ENCODE measurements at places on chromosomes 7 and 10.

DNA sequence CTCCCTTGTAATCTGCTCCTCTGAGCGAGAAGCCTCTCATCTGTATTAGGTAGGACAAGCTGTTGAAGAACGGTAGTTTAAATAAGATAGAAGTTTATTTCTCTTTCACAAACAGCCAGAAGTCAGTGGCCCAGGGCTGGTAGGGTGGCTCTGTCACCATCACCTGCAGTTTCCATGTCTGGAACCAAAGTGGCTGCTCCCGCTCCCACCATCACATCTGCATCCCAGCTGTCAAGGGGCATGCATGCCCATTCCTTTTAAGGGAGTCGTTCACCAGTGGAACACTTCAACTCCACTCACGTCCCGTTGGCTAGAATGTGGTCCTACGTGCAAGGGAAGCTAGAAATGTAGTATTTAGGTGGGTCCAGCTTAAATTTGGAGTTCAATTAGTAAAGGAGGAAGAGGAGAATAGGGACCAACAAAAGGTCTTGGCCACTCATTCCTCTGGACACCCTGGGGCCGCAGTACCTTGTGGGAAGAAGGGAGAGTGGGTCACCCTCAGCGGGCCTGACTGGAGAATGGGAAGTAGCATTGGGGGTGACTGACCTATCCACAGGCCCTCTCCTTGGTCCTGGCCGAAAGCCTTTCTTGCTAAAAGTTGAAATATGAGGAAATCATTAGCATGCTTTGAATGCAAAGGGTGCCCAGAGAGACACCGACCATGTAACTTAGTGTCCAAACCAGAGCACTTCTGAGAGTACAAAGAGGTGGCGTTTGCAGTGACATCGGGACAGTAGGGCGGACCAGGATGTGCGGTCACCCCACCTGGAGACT is 48.0 kb downstream of the ELFN1 start:
- DNase-seq = no peak
- no peak overlapping the region for H3K27ac ChIP-seq
- H3K27me3 ChIP-seq = no peaks in the 10 kb centered on the region
- H3K36me3 ChIP-seq = no peaks in the 10 kb centered on the region
- H3K4me1 ChIP-seq = no peaks in the 10 kb centered on the region

DNA sequence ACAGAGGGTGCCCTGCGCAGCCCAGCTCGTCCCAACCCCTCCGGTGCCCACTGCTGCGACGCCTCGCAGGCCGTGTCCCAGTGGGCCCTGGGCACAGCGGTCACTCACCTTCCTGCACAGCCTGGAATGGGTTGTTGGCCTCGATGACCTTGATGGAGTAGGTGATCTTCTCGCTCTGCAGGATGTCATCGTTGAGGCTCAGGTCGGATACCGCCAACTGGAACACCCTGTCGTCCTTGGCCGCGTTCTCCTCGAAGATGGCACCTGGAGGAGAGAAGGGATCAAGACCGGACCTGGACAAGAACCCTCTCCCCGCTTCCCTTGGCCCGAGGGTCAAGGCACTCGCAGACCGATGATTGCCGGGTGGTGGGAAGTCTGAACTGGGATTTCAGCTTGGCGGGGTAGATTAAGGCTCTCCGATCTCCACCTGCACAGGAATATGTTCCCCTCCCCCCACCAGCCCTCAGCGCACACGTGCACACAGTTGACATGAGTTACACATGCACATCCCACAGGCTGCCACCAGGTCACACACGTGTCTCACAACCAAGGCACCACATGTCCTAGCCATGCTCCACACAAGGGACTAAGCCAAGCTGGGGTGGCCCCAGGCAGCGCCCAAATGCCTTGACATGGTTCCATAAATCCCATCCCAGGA is 2.6 kb downstream of the GRID1 start:
- H3K4me1 ChIP-seq = peaks cover 37% of the 10 kb centered on the region
- H3K4me3 ChIP-seq = no peak overlapping the region
- H3K27me3 ChIP-seq = peaks cover 32% of the 10 kb centered on the region
- no peaks in the 10 kb centered on the region for H3K36me3 ChIP-seq
- peak; percentile 18 for DNase-seq

- no peak for DNase-seq
- H3K4me3 ChIP-seq = peak overlapping the region; percentile 63
- no peaks in the 10 kb centered on the region for H3K36me3 ChIP-seq
- peak overlapping the region; percentile 78 for H3K27ac ChIP-seq
- H3K27me3 ChIP-seq = no peaks in the 10 kb centered on the region
These were observed 452 bp downstream of the SEMA3C start for GRCh38 chr7:80918399-80918798.

GRCh38 chr7:141920281-141920680 is 4.1 kb downstream of the OR9A4 start:
- DNase-seq = no peak
- no peaks in the 10 kb centered on the region for H3K36me3 ChIP-seq
- no peak overlapping the region for H3K4me3 ChIP-seq
- H3K27me3 ChIP-seq = no peaks in the 10 kb centered on the region
- H3K27ac ChIP-seq = no peak overlapping the region
- no peaks in the 10 kb centered on the region for H3K4me1 ChIP-seq

- no peaks in the 10 kb centered on the region for H3K4me1 ChIP-seq
- H3K27ac ChIP-seq = no peak overlapping the region
- no peaks in the 10 kb centered on the region for H3K36me3 ChIP-seq
These were observed 524.8 kb upstream of the TPK1 start for GRCh38 chr7:145360511-145361100.

- H3K4me3 ChIP-seq = no peak overlapping the region
- H3K4me1 ChIP-seq = peaks cover 3% of the 10 kb centered on the region
- H3K36me3 ChIP-seq = peaks cover 7% of the 10 kb centered on the region
- DNase-seq = no peak
- H3K27ac ChIP-seq = no peak overlapping the region
These were observed 75.7 kb upstream of the EFCAB10 start for GRCh38 chr7:105656922-105657521.

DNA sequence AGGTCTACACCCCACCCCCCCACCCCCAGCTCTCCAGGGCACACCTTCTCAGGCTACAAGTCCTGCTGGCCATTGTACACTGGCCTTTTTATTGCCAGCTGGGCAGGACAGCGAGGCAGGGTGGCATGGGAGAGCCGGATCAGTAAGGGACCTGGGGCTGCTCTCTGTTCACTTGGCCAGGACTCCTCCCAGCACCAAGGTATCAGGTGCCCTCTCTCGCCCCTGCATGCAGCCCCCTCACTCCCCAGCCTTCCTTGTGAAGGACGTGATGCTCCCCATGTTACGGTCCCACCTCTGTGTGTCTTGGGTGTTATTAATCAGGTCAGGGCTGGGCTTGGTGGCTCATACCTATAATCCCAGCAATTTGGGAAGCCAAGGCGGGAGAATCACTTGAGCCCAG is 26.3 kb downstream of the PODXL start:
- DNase-seq = no peak
- H3K27ac ChIP-seq = no peak overlapping the region
- no peaks in the 10 kb centered on the region for H3K27me3 ChIP-seq
- H3K36me3 ChIP-seq = no peaks in the 10 kb centered on the region
- H3K4me3 ChIP-seq = no peak overlapping the region

GRCh38 chr7:148238761-148239325 is 351.7 kb upstream of the C7orf33 start:
- H3K36me3 ChIP-seq = no peaks in the 10 kb centered on the region
- no peak for DNase-seq
- H3K4me3 ChIP-seq = no peak overlapping the region
- peaks cover 3% of the 10 kb centered on the region for H3K27me3 ChIP-seq

- H3K36me3 ChIP-seq = peaks cover 81% of the 10 kb centered on the region
- no peak overlapping the region for H3K4me3 ChIP-seq
- H3K27me3 ChIP-seq = no peaks in the 10 kb centered on the region
- H3K27ac ChIP-seq = no peak overlapping the region
- no peak for DNase-seq
These were observed 8.9 kb upstream of the ATP6V1F start for GRCh38 chr7:128853799-128854198.

- no peaks in the 10 kb centered on the region for H3K4me1 ChIP-seq
- DNase-seq = no peak
- no peak overlapping the region for H3K4me3 ChIP-seq
These were observed 18.1 kb upstream of the OIT3 start for GRCh38 chr10:72875250-72876055.

- no peak for DNase-seq
- H3K27ac ChIP-seq = no peak overlapping the region
- H3K4me1 ChIP-seq = no peaks in the 10 kb centered on the region
- H3K4me3 ChIP-seq = no peak overlapping the region
- H3K36me3 ChIP-seq = no peaks in the 10 kb centered on the region
- no peaks in the 10 kb centered on the region for H3K27me3 ChIP-seq
These were observed 83.1 kb upstream of the MPP7 start for GRCh38 chr10:28385748-28386502.

DNA sequence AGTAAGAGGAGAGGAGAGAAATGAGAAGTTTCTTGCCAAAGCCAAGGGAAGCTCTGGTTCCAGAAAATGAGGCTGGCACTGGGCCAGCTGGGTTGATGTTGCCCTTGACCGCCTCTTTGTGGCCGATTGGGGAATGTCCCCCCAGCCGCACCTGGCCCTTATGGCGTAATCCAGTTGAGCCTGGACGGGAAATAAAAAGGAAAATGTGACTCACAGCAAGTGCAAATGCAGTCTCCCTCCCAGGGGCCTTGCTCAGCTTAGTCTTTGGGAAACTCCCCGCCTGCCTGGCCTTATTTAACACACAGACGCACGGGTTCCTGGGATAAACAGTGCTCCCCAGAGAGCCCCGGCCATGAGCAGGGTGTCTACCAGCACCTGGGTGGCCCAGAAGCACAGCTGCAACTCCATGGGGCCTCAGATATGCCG is 174.8 kb downstream of the KIAA1217 start:
- DNase-seq = peak; percentile 79
- no peak overlapping the region for H3K27ac ChIP-seq
- no peaks in the 10 kb centered on the region for H3K4me1 ChIP-seq

GRCh38 chr7:117020591-117020973 is 67.3 kb downstream of the ST7 start:
- DNase-seq = no peak
- H3K4me3 ChIP-seq = peak overlapping the region; percentile 54
- peaks cover 12% of the 10 kb centered on the region for H3K4me1 ChIP-seq
- H3K27me3 ChIP-seq = no peaks in the 10 kb centered on the region

DNA sequence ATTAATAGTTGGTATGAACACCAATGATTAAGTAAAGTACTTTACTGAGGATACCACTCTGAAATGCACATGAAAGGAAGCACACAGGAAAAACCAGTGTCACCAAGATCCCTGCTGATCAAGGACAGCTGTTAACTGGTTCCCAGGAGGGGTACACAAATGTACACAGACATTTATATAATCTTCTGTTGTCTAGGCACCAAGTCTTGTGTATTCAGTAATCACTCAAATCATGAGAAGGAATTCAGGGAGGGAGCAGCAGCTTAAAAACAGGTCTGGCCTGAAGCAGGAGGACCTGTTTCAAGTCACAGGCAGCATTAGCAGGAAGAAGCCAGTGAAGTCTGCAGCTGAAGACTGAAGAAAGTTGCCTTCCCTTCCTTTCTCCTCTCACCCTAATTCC is 18.7 kb downstream of the MPP7 start:
- no peak overlapping the region for H3K4me3 ChIP-seq
- no peaks in the 10 kb centered on the region for H3K36me3 ChIP-seq
- DNase-seq = no peak

DNA sequence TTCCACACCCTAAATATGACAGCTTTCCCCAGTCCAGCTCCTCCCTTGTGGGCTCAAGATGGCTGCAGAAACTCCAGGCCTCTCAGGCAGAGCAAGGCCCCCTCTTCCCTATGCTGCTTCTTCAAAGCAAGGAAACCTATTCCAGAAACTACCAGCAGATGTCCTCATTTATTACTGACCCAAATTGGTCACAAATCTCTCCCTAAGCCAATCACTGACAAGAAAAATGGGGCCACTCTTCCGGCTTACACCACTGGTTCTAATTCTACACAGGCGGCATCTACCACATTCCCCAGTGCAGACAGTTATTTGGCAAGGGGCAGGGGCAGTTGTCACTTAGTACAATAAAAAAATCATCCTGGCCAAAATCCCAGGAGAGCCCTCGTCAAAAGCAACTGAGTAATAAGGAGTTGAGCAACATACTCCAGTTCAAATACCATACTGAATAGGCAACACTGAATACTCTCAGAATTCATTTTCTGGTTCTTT is 150.4 kb downstream of the SFMBT2 start:
- no peaks in the 10 kb centered on the region for H3K36me3 ChIP-seq
- no peak overlapping the region for H3K27ac ChIP-seq
- H3K27me3 ChIP-seq = no peaks in the 10 kb centered on the region
- no peak overlapping the region for H3K4me3 ChIP-seq
- DNase-seq = peak; percentile 83
- H3K4me1 ChIP-seq = no peaks in the 10 kb centered on the region
